Erythroblast (primary cell): ENCODE measurements at places on chromosomes 6 and 20.

DNA sequence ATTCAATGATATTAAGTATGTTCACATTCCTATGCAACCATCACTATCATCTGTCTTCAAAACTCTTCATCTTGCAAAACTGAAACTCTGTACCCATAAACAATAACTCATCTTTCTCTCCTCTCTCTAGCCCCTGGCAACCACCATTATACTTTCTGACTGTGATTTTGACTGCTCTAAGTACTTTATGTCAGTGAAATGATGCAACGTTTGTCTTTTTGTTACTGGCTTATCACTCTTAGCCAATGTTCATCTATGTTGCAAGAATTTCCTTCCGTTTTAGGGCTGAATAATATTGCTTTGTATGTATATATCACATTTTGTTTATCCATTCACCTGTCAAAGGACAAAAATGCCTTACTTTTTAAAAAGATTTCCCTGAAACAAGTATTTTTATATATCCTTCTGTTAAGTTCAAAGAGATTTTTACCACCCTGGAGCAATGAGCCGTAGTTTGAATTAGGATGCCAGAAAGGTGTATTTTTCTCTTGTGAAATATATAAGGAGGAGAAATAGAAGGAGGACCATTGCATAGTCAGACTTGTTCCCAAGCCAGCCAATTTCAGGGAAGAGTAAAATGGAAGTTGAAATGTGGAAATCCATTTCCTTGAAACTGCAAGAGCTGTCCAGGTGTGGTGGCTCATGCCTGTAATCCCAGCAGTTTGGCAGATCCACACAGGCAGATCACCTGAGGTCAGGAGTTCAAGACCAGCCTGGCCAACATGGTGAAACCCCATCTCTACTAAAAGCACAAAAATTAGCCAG, 4.0 kb upstream of the CGAS start:
- DNase-seq = peak; percentile 52

DNA sequence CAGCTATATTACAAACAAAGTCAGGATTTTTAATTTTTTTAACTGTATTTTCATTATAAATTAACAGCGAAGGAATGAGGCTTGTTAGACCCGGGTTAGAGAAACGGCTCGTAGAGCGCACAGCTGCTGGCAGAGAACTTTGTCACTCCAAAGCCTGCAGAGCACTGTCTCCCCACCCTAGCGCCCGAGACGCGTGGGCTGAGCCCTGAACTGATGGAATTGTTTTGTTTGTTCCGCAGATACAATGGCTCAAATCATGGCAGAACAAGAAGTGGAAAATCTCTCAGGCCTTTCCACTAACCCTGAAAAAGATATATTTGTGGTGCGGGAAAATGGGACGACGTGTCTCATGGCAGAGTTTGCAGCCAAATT, 810 bp downstream of the LAMP5 start:
- DNase-seq = no peak

- DNase-seq = no peak
Observed at GRCh38 chr20:57657535-57658446, 37.6 kb upstream of the ZBP1 start.

DNA sequence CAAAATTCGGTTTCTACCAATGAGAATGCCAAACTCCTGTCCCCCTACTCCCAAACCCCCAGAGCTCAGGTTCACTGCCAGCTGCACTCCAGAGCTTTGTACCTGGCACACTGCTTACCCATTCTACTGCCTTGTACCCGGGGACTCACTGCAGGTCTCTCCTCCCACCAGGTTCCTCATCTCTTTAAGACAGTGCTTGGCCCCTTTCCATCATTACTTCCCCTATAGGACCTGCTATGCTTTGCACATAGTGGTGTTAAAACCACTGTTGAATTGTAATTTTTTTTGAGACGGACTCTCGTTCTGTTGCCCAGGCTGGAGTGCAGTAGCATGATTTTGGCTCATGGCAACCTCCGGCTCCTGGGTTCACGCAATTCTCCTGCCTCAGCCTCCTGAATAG, 25.9 kb downstream of the LYRM4 start:
- DNase-seq = no peak

- no peak for DNase-seq
Observed at GRCh38 chr6:259901-260508, 32.3 kb upstream of the DUSP22 start.

- DNase-seq = no peak
Observed at GRCh38 chr20:1377984-1378734, 14.7 kb downstream of the FKBP1A start.
